HL-60 (cell line): ENCODE measurements at places on chromosomes 2 and 18.

GRCh38 chr2:238928520-238929241 is 80.8 kb downstream of the TWIST2 start:
- DNase-seq = no peak

DNA sequence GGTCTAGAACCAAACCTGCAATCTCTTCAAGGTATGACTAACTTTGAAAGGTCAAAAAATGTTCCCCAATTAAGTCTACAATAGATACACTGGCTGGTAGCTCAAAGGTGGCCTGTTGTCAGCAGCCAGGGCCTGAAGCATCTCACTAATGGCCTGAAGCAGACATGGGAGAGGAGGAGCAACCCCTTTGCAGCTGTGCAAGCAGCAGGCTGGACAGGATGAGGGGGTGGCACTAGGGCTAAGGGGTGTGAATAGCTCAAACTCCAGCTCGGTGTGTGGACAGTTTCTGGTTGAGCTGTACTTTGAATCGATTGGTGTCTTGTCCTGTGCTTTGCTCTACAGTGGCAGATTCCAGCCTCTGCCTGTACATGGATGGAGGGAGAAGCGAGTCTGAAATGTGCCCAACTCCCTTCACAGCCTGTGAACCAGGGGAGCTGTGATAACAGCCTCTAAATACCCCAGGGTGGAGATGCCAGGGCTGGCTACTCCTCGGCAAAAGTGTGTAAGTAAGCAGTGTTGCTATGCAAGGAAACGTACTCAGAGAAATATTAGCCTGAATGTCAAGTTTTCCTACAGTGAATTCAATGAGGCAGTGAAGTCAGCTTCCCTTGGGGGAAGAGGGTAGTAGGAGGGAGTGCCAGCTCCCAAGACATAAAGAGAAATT is 34.7 kb upstream of the DTNB start:
- DNase-seq = no peak

- no peak for DNase-seq
Measured at GRCh38 chr18:76489081-76489480, 6.0 kb downstream of the ZNF516 start.

DNA sequence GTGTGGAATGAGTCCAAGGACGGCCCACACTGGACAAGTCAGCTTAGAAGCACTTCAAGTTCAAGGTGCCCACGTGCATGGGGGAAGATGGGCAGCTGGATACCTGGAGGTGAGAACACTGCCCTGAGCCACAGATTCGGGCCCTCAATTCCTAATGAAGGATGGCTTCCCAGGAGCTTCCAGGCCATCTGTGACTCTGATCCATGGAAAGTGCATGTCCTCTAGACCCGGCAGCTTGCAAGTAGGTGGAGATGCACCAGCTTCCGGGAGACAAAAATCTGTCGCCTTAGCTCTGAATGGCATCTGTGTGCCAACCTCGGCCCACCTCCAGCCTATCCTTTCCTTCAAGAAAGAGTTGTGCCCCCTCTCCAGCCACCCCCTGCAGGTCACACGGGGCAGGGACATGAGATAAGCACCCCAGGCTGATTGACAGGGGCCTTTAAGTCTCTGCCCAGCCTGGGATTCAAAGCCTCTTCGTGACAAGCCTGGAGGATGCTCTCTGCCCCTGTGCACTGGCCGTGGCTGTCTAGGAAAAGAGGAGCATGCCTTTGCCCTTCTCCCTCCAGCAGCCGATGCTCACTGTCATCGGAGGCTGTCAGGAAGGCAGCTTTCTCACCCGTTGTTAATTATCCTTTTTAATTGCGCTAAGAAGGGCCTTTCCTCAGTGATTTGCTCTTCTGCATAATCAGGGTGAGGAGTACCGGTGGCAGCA is 65.5 kb downstream of the BIN1 start:
- DNase-seq = no peak

- no peak for DNase-seq
Measured at GRCh38 chr18:69586537-69586936, 185.8 kb downstream of the DOK6 start.

DNA sequence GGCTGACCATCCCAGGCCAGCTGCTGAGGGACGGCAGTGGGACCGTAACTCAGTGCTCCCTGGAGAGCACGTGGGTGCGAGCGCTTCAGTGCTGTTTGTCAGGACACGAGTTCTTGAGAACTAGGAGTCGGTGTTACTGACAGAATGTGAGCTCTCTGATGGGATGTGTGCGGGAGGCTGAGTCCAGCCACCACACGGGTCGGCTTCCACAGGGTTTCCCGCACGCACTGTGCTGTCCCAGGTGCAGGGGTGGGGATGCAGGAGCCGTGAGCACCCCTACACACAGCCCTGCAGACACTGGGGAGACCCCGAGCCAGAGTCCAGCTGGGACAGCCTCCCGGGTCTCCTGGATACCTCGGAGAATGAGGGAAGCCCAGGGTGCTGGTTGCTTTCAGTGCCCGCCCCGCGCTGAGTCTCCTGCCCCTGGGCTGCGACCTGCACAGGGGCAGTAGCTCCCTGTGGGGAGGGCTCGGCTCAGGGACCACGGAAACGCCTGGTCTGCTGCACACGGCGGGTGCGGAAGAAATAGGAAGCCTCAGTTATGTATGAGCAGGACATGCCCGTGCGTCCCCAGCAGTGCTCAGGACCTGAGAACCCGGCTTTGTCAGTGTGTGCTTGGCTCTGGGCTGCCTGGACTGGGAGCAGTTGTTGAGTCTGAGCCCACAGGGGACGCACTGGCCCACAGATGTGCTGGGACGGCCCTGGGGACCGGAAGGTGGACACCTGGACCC is 71.2 kb downstream of the KCNG2 start:
- DNase-seq = no peak
